ENCODE measurements at places on chromosomes 11 and 22.

DNA sequence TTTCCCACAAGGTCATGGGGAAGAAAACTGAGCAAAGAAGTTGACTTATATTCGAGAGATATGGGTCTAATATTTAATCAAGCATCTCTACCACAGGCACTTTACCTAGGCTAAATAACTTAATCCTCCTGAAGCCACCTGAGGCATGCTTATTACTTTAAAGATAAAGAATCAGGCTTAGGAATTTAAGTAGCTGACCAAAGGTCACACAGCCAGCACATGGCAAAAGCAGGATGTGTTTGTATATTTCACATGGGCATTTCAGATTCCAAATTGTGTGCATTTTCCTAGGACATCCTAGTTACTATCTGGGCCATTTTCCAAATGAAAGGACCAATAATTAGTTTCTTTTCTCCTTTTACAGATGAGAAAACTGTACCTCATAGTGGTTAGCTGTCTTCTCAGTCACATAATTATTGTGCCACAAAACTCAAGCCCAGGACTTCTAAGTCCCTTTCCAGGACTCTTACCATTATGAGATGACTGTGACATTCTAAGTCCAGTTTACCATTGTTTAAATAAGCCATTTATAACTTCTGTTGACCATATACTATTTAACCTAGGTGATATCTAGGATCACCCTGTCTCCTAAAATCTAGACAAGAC is 112.1 kb upstream of the ZC3H12C start:
- DNase-seq, result no peak

DNA sequence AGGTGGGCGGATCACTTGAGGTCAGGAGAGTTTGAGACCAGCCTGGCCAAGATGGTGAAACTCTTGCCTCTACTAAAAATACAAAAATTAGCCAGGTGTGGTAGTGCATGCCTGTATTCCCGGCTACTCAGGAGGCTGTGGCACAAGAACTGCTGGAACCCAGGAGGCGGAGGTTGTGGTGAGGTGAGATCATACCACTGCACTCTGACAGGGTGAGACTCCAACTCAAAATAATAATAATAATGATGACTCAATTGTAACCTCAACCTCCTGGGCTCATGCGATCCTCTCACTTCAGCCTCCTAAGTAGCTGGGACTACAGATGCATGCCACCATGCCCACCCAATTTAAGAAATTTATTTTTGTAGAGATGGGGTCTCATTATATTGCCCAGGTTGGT is 15.6 kb upstream of the CHRNA10 start:
- DNase-seq, result no peak

DNA sequence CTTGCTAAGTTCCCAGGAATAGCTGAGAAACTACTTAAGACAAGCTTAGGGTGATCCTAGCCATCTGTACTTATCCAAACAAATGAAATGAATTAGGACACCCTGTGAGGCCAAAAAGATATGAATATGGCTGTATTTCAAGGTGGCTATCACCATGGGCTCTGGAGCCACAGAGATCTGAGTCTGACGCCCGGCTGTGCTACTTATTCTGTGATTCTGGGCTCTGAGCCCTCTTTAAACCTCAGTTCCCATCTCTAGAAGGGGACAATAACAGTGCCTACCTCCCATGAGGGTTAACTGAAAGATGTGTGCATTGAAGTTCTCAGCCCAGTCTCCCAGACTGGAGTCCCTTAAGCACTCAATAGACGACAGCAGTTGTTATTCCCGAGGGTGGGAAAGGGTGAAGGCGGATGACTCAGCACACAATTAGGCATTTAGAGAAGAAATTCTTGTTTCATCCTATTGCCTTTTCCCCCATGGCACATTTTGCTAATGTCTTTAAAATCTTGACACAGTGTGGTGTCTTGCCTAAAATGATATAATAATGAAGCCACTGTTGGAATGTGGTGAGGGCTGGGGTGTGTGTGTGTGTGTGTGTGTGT is 132.5 kb downstream of the ADAMTS15 start:
- no peak for DNase-seq

GRCh38 chr11:36249246-36249645 is 40.0 kb downstream of the COMMD9 start:
- DNase-seq, result no peak

GRCh38 chr22:20226077-20226716 is 41.9 kb downstream of the RTN4R start:
- DNase-seq, result no peak

GRCh38 chr11:44300844-44301563 is 8.9 kb downstream of the ALX4 start:
- no peak for DNase-seq

DNA sequence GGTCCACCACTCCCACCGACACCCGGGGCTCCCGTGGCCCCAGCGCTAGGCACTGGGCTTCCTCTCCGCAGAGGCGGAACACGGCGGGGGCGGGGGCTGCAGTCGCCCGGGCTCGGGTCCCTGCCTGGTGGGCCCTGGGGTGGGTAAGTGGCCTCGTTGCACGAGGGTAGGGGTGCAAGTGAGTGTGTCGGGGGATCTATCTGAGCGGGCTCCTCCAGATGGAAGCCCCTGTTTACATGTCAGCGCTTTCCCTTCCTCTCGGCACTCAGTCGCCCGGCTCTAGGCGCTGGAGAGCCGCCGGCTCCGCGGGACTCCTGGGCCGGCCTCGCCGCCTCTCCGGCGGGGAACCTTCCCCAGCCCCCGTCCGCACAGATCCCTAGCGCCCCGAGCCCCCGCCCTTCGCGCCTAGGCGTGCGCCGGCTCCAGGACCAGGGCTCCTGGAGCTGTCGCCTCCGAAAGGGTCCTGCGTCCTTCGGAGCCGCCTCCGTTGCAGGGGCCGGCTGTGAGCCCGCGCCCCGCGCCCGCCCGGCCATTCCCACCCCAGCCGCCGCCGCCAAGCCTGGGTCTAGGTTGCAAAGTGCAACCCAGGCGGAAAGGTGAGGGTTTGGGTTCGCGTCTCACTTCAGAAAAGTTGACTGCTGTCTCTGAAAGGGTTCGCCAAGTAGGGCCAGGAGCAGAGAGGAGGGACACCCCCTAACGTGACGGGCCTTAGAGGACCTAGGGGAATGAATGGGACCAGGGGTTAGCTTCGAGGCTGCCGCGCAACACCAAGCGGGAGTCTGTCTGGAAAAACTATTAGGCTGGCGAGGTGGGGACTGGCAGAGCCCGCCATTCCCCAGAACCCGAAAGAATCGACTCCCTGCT is 978 bp downstream of the FLI1 start:
- DNase-seq, result no peak

GRCh38 chr22:32413719-32414118 is 1.7 kb upstream of the RTCB start:
- no peak for DNase-seq

DNA sequence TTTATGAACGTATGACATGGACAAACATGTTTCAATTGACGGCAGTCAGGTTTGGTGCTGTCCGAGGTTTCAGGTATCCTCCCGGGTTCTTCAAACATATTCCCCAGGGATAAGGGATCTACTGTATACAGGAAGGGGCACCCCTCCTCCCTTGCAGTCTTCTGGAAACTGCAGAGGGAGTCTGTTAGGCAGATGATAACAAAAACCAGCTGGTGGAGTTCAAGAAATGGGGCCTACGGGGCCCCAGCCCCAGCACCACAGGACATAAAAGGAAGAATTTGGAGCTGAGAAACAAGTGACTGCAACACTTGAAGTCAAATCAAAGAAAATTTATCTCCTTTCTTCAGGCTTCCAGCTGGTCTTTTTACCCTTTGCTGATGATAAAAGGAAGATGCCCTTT is 32.1 kb downstream of the SNU13 start:
- no peak for DNase-seq

DNA sequence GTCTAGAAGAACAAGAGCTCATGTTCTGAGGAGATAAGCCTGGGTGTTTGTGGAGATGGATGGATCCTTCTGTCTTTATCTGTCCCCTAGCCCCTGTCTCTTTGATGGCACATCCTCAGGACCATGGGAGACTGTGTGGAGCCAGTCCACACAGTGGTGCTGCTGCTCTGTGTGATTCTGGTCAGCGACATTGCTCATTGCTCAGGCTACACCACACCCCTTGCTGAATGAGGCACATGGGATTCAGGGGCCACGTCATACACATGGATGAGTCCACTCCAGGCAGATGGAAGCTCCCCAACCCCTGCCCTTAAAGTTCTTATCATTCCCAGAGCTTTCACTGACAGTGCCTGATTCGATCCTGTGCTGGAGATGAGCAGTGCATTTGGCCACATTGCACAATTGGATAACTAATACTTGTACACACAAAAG is 222.2 kb downstream of the NAV2 start:
- DNase-seq, result no peak

DNA sequence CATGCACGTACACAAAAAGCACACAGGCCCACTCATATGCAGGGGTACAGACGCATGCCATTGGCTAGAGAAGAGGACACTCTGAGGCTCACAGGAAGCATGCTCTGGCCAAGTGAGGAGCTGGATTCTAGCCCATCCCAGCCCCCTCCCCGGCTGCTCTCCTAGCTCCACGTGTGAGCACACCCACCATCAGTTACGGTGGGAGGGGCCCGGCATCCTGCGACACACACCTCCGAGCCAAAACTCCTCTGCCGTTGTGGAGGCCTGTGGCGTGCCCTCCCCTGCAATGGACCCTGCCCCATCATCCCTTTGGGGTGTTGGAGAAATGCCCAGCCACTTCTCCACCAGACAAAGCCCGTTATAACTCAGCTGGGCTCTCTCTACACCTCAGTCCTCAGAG is 15.1 kb upstream of the IGSF9B start:
- DNase-seq, result no peak

- DNase-seq, result peak; percentile 72
Observed at GRCh38 chr11:68282141-68282860, 10.5 kb upstream of the C11orf24 start.

DNA sequence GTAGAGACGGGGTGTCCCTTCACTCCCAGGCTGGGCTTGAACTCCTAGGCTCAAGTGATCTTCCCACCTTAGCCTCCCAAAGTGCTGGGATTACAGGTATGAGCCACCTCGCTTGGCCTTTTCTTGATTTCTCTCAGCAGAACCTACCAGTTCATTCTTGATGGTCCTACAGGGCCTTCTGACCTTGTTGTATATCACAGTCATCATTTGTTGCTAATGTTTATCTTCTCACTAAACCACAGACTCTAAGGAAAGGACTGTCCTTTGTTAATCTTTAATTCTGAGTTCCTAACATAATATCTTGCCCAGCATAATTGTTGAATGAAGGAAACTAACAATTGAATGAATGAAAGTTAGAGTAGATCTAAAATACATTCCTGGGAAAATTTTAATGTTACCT is 22.0 kb upstream of the ZC3H12C start:
- DNase-seq, result no peak

DNA sequence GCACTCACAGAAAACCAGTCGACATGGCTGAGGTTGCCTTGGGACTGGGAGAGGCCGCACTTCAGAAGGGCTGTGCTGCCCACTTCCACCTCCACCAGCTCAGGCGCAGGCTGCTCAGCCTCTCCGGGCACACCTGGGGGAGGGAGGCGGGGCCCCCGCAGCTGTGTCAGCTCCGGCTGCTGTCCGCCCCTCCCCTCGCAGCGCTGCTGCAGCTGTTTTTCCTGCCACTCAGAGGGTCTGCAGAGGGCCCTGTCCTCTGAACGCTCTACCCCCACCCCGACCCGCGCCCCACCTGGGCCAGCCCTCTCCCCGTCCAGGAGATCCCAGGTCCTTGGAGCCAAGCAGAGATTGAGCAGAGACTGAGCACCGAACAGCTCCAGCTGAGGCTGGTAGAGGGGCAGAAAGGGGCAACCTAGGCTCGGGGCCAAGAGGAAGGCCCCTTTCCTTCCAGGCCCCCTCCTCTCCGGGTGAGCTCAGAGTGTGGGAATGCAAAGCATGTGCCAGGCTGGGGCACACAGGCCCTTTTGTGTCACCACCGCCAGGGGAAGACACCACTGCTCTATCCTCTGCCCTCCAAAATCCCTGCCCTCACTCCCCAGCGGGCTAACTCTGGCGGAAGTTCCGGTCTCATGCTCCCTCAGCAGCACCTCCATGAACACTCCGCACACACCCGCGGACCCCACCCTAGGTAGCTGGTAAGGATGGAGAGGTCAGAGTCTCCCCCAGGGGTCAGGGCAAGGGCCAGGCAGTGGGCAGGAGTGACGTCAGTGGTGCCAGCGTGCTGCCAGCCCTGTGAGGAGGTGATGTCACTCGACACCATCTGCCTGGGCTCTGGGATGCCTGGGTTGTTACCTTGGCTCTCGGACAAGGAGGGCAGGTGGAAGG is 1.6 kb downstream of the MCAM start:
- DNase-seq, result peak; percentile 48

GRCh38 chr22:46416891-46417580 is 81.5 kb downstream of the TRMU start:
- DNase-seq, result no peak

DNA sequence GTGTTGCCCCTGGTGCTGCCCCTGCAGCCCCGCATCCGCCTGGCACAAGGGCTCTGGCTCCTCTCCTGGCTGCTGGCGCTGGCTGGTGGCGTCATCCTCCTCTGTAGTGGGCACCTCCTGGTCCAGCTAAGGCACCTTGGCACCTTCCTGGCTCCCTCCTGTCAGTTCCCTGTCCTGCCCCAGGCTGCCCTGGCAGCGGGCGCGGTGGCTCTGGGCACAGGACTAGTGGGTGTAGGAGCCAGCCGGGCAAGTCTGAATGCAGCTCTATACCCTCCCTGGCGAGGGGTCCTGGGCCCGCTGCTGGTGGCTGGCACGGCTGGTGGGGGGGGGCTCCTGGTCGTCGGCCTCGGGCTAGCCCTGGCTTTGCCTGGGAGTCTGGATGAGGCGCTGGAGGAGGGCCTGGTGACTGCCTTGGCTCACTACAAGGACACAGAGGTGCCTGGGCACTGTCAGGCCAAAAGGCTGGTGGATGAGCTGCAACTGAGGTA is 278 bp downstream of the ROM1 start:
- no peak for DNase-seq

- DNase-seq, result peak; percentile 79
Observed at GRCh38 chr11:44936525-44936924, 14.2 kb downstream of the TP53I11 start.

DNA sequence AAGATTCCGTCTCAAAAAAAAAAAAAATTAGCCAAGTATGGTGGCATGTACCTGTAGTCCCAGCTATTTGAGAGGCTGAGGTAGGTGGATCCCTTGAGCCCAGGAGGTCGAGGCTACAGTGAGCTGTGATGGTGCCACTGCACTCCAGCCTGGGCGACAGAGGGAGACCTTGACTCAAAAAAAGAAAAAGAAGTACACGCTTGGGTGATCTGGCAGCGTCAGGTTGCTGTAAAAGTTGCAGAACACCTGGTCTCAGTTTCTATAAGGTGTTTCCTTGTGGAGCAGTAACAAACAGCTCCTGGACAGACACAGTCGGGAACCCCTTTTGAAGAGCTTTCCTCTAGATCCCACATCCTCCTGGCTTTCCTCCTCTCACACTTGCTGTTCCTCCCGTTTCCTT is 45.8 kb downstream of the SCGB1A1 start:
- DNase-seq, result no peak

DNA sequence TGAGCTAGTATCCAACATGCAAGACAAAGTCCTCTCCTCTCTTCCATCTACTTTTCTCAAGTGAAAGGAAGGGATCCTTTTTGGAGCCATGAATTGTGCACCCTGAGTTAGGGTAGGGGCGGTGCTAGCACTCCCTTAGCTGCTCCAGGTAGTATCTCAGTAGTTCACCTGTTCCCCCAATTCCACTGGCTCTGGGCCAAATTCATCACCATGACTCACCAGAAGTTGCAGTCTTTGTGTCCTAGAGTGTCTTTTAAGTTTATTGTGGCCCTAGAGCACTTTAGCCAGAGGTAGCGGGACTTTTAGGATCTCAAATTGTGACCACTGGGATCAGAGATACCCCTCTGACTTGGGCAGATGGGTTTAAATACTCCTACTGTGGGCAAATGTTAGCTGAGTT is 398.6 kb upstream of the ANO5 start:
- no peak for DNase-seq

Data from stimulated activated naive CD8-positive, alpha-beta T cell treated with anti-CD3 and anti-CD28 coated beads, Interleukin-15, amount 100 ng/mL, for 72 hours (primary cell).